ENCODE measurements at places on chromosomes 2 and 18. TPM values are rescaled to one million over a fixed set of nuclear protein-coding genes. Genes with fewer than 3 reads are reported as not detected.

- no peaks in the 10 kb centered on the region for H3K27me3 ChIP-seq
- no peak for DNase-seq
- H3K36me3 ChIP-seq, result peaks cover 7% of the 10 kb centered on the region
- H3K4me1 ChIP-seq, result peaks cover 21% of the 10 kb centered on the region
These were observed 35.0 kb downstream of the RTN4 start for GRCh38 chr2:55014962-55015939.

Gene EFEMP1
- total RNA-seq, result not detected

DNA sequence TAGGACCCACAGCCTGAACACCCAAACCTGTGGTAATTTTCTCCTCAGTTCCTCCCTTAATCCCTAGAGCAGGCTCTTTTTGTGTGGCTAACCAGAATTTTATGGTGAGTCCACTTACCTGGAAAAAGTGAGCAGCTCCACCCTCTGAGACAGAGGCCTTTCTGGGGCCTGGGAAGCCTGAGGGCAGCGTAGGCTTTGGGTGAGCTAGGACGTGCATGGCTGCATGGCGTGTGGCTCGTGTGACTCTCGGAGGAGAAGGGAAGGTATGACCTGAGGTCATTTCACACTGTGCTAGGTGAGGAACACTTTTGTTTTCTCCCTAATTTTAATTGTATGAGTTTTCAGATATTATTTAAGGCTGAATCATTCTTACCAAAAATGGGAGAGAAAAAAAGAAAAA is 73.5 kb upstream of the DYNAP start:
- no peaks in the 10 kb centered on the region for H3K36me3 ChIP-seq
- DNase-seq, result no peak
- H3K4me3 ChIP-seq, result no peak overlapping the region
- H3K4me1 ChIP-seq, result no peaks in the 10 kb centered on the region
- no peak overlapping the region for H3K27ac ChIP-seq

DNA sequence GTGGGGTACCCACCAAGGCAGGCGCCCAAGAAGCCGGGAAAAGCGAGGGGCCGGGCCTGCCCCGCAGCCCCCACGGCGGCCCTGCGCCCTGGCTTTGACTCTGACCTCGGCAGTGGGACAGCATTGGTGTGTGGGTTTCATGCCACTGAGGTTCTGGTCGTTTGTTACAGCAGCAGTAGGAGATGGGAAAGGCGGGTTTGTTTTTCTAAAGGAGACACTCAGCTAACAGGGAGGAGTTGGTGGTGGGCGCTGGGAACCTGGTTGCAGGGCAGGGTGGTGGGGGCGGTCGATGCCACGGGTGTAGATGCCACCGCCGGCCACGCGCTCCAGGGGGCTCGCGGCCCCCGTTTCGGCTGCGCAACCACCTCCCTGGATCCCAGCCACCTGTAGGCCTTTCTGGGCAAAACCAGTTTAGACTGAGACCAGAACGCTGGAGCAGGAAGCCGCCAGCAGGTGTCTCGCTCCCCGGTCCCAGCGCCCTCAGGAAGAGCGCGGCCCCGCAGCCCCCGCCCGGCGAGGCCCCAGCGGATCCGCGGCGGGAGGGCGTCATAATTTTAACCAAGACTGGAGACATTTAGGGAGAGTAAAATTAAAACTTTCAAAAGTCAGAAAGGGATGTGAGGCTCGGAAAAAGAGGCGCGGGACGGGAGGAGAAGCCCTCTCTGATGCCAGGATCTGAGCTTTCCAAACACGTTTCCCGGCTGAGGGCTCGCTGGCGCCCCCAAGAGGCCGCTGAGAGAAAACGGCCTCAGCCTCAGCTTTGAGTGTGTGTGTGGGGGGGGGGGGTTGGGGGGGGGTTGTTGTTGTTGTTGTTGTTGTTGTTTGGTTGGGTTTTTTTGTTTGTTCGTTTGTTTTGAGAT is 17.4 kb downstream of the CIDEA start:
- DNase-seq, result peak; percentile 75
- no peak overlapping the region for H3K27ac ChIP-seq

DNA sequence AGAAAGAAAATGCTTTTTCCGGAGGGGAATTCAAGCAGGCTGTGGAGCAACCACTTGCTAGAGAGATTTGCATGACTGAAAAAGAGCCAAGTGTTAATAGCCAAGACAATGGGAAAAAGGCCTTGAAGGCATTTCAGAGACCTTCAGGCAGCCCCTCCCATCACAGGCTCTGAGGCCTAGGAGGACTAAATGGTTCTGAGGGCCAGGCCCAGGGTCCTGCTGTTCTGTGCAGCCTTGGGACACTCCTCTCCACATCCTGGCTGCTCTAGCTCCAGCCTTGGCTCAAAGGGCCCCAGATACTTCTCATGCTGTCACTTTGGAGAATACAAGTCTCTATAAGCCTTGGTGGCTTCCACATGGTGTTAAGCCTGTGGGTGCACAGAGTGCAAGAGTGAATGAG is 81.8 kb downstream of the B3GNT2 start:
- peaks cover 33% of the 10 kb centered on the region for H3K36me3 ChIP-seq
- H3K27me3 ChIP-seq, result no peaks in the 10 kb centered on the region
- H3K4me3 ChIP-seq, result no peak overlapping the region
- DNase-seq, result no peak
- no peaks in the 10 kb centered on the region for H3K4me1 ChIP-seq

Gene FIGN
- total RNA-seq, result not detected

Gene CACNB4
- 0.36 TPM for total RNA-seq

DNA sequence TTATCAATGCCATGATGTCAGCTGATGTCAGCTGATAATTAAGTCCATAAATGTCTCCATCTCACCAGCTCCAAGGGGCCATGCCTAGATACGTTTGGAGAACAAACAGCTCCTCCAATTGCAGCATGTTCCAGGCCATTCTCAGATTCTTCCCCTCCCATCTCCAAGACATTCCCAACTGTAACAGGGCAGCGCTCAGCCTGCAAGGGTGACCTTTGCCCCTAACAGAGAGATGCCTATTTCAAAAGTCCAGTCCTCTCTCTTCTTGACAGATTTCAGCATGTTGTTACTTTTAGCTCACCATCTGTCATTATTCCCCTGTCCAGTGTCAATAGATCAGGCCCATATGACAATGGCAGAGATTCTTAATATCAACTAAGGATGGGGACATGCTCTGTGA is 9.9 kb downstream of the PSD4 start:
- H3K4me3 ChIP-seq, result peak overlapping the region; percentile 46
- peak overlapping the region; percentile 72 for H3K27ac ChIP-seq
- H3K27me3 ChIP-seq, result no peaks in the 10 kb centered on the region
- H3K36me3 ChIP-seq, result peaks cover 52% of the 10 kb centered on the region
- DNase-seq, result no peak

GRCh38 chr2:59806486-59806885 is 747.0 kb downstream of the BCL11A start:
- DNase-seq, result no peak
- no peaks in the 10 kb centered on the region for H3K36me3 ChIP-seq
- H3K27me3 ChIP-seq, result no peaks in the 10 kb centered on the region
- H3K4me3 ChIP-seq, result no peak overlapping the region

Gene CHPF
- total RNA-seq, result 7.7 TPM

DNA sequence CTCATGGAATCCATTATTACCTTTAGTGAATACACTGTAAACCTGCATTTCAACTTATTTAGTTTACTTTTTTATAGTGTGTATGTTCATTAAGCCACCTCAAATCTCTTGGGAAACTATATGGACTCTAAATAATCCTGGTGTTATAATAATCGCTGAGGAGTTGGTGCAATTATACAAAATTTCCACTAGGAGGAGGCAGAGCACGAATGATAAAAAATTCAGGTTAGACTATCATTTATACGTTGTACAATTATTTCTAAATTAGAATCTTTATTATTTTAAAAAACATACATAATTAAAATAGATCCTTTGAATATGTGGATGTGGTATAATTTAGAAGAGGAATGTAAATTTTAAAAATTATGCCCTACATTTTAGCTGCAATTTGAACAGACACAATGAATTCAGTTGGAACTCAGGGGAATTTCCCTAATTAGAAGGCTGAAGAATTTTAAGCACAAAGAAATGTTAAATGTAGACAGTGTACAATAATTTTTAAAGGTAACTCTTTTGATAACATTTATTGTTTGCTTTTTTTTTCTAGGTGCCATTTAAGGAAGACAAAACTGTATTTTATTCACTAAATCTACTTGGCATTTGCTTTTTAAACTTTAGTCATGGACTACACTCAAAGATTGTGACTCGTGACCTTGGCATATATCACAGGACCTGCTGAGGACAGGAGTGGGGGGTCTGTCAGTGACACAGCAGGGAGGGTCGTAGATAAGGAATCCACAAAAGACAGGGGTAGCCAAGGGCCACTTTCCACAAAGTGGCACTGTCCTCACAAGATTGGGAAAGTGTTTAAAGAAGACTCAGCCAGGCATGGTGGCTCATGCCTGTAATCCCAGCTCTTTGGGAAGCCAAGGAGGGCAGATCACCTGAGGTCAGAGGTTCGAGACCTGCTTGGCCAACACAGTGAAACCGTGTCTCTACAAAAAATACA is 45.5 kb downstream of the RAB12 start:
- DNase-seq, result no peak
- no peaks in the 10 kb centered on the region for H3K36me3 ChIP-seq
- H3K4me3 ChIP-seq, result no peak overlapping the region

GRCh38 chr2:239893236-239893515 is 132.0 kb downstream of the NDUFA10 start:
- H3K4me1 ChIP-seq, result no peaks in the 10 kb centered on the region
- no peak for DNase-seq
- H3K27me3 ChIP-seq, result peaks cover 10% of the 10 kb centered on the region
- H3K36me3 ChIP-seq, result no peaks in the 10 kb centered on the region
- H3K27ac ChIP-seq, result no peak overlapping the region

GRCh38 chr2:107635883-107636282 is 190.8 kb upstream of the RGPD4 start:
- H3K27ac ChIP-seq, result no peak overlapping the region
- H3K27me3 ChIP-seq, result no peaks in the 10 kb centered on the region
- no peaks in the 10 kb centered on the region for H3K4me1 ChIP-seq
- no peaks in the 10 kb centered on the region for H3K36me3 ChIP-seq
- no peak for DNase-seq

DNA sequence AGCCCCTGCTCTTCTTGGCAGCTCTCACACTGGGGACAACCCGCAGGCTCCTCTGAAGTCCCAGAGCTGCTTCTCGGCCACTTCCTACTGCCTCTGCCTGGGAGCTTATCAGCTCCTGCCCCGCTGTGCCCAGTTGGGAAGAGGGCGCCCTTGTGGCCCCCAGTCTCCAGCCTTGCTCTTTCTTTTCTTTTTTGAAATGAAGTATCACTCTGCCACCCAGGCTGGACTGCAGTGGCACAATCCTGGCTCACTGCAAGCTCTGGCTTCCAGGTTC is 20.6 kb upstream of the ALPI start:
- no peaks in the 10 kb centered on the region for H3K27me3 ChIP-seq
- H3K4me1 ChIP-seq, result peaks cover 4% of the 10 kb centered on the region
- H3K36me3 ChIP-seq, result no peaks in the 10 kb centered on the region
- no peak overlapping the region for H3K4me3 ChIP-seq
- DNase-seq, result no peak
- H3K27ac ChIP-seq, result no peak overlapping the region

- H3K4me3 ChIP-seq, result no peak overlapping the region
- H3K27ac ChIP-seq, result no peak overlapping the region
- no peak for DNase-seq
- no peaks in the 10 kb centered on the region for H3K36me3 ChIP-seq
- H3K4me1 ChIP-seq, result no peaks in the 10 kb centered on the region
- no peaks in the 10 kb centered on the region for H3K27me3 ChIP-seq
These were observed 50.9 kb downstream of the MYCN start for GRCh38 chr2:15991231-15991630.

- no peaks in the 10 kb centered on the region for H3K36me3 ChIP-seq
- DNase-seq, result no peak
- H3K27me3 ChIP-seq, result peaks cover 13% of the 10 kb centered on the region
- H3K4me3 ChIP-seq, result no peak overlapping the region
- no peaks in the 10 kb centered on the region for H3K4me1 ChIP-seq
- no peak overlapping the region for H3K27ac ChIP-seq
These were observed 50.3 kb upstream of the TWIST2 start for GRCh38 chr2:238797537-238797936.

DNA sequence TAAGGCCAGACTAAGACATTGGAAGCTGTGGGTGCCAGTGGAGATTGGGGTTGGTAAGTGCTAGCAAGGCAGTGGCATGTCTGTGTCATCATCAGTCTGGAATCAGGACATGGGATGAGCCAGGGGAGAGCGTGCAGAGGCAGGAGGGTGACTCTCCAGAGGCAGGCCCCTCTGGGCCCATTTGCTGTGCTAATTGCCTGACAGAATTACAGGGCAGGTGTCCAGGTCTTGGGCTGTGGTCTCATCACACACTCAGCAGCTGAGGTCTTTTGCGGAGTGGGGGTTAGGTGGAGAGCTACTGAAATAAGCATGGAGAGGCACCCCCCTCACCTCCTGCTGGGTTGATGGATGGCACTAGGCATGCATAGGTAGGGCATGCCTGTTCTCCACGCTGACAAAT is 57.4 kb downstream of the CELF4 start:
- DNase-seq, result no peak
- no peaks in the 10 kb centered on the region for H3K4me1 ChIP-seq
- no peaks in the 10 kb centered on the region for H3K36me3 ChIP-seq
- no peak overlapping the region for H3K4me3 ChIP-seq

- no peak overlapping the region for H3K4me3 ChIP-seq
- H3K27ac ChIP-seq, result no peak overlapping the region
- DNase-seq, result no peak
- H3K27me3 ChIP-seq, result peaks cover 4% of the 10 kb centered on the region
- H3K4me1 ChIP-seq, result no peaks in the 10 kb centered on the region
- H3K36me3 ChIP-seq, result no peaks in the 10 kb centered on the region
These were observed 52.9 kb upstream of the CHMP1B start for GRCh38 chr18:11798271-11798670.

- H3K36me3 ChIP-seq, result peaks cover 44% of the 10 kb centered on the region
- H3K4me1 ChIP-seq, result peaks cover 48% of the 10 kb centered on the region
- peak; percentile 78 for DNase-seq
- H3K4me3 ChIP-seq, result peak within 1 kb of the TSS; percentile 99
These were observed at the start of gene TUBA4B for GRCh38 chr2:219252900-219253752. TUBA4B (plus strand) TSS chr2:219253243; CDS start chr2:219253408, 165 bp downstream.

Gene GLB1L
- 4.1 TPM for total RNA-seq

DNA sequence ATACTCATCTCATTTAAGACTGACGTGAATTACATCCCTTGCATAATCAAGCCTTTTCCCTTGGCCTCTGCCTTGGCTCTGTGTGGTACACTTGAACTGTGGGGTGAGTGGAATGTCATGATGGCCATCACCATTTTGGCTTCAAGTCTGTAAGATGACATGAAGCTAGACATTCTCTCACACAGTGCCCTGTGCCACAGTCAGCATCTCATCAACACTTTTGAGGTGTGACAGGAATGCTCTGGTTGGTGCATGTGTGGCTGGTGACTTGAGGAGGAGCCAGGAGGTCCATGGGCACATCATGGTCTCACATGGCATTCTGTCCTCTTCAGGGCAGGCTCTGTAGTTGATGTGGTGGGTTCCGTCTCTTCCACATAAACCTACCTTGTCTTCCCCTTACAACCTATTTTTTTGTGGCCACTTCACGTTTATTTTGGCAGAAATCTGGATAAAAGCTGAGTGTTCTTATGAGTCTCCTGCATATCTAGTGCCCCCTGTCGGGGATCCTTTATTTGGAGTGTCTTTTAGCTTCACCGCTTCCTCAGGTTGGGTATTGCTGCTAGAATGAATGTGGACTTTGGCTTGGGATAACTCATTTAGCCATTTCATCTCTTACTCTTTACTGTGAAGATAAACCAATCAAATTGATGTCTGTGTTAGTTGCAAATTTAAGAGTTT is 28.1 kb downstream of the MAP4K4 start:
- H3K27ac ChIP-seq, result no peak overlapping the region
- peaks cover 45% of the 10 kb centered on the region for H3K4me1 ChIP-seq
- H3K4me3 ChIP-seq, result no peak overlapping the region
